ENCODE measurements at places on chromosomes 2 and 18.

DNA sequence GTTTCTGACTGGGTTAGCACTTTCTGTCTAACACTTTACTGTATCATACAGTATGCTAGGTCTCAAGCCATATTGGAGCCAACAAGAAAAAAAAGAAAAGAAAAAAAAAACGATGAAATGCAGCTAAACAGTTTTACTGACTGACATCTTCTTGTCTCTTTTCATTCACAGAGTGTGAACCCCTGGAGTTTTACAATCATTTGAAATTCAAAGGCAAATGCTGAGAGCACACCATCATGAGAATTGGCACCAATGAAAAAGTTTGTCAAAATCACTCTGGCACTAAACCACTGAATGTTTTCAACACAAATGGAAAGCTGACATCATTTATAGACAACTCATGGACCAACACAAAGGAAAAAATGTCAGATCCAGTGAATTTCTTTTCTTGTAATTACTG lies 513.3 kb downstream of the LRRTM4 start:
- no peak for DNase-seq

DNA sequence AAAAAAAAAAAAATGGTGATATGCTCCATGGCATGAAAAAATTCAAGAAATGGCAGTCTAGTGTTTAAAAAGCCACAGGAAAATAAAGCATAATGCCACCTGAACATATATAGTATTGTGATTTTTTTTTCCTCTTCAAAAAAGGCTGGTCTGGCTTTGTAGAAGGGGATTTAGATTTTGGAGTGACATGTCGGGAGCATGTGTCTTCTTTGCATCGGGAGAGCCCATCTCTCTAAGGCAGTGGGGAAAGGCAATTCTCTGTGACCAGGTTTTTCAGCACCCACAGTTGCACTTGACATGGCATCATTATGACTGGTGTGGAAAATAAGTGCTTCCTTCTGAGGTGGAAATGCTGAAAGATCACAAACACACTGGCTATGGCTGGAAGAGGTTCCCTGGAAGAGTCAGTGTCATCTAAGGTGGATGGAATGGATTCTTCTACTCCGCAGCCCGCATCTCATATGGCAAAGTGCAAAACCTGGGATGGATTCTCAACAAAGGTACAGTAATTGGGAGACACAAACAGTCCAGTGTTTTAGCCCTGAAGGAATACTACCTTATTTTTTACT lies 172.5 kb downstream of the AGAP1 start:
- no peak for DNase-seq

DNA sequence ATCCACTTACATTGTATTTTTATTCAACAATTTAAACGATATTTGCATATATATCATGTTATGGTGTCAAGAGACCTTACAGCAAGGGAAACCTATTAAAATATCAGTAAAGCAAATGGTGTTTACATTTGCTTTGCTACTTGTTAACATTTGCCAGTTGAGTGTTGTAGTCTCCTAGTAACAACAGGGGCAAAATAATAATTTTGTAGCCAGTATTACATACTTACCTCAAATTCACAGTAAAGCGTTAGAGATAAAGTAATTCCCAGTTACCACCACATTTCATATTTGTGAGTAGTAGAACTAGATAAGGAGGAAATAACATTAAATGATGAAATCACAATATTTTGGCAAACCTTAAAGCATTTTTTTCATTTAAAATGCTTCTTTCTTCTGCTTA lies 71.3 kb downstream of the FASTKD2 start:
- no peak for DNase-seq

DNA sequence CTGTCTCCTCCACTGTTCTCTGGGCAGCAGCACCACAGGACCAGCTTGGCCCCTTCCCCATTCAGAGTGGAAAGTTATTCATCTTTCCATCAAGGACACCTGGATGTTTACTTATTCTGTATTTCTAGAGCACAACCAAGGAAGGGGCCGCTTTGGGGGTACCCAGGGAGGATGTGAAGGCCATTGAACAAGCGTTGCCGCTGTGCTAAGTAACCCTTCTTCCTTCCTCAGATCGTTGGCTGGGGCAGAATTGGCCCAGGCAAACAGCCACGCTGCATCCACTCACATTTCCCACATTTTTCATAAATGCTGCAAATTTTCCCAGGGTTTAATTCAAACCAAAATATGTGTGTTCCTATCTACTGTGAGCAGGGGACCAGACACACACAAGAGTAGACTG lies 76.2 kb upstream of the NPAS2 start:
- DNase-seq: no peak

GRCh38 chr18:62944454-62944853 lies 229.1 kb downstream of the PHLPP1 start:
- DNase-seq: no peak

- no peak for DNase-seq
Observed at GRCh38 chr2:38692636-38693318, 26.9 kb downstream of the GALM start.

GRCh38 chr2:45788401-45788800 lies 136.9 kb downstream of the PRKCE start:
- DNase-seq: no peak

- DNase-seq: no peak
Observed at GRCh38 chr2:220552790-220553535, 925.5 kb downstream of the SLC4A3 start.

- DNase-seq: no peak
Observed at GRCh38 chr2:121849236-121849635, 93.8 kb downstream of the TSN start.

DNA sequence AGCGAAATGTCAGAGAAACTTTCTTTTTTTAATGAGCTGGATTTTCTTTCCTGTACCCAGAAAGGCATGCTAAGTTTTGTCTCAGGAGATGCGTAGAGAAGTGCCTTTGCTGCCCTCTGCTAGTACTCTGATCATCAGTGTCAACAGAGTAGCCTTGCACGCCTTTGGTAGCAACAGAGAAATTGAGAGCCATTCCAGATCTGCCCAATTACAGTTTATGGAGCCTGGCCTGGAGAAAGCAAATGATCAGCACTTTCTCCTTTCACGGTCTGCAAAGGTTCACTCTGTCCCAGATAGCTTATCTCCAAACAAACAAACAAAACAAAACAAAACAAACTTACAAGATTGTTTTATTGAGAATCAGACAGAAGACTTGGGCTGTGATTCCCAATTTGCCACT lies 792.8 kb upstream of the PIK3C3 start:
- no peak for DNase-seq

DNA sequence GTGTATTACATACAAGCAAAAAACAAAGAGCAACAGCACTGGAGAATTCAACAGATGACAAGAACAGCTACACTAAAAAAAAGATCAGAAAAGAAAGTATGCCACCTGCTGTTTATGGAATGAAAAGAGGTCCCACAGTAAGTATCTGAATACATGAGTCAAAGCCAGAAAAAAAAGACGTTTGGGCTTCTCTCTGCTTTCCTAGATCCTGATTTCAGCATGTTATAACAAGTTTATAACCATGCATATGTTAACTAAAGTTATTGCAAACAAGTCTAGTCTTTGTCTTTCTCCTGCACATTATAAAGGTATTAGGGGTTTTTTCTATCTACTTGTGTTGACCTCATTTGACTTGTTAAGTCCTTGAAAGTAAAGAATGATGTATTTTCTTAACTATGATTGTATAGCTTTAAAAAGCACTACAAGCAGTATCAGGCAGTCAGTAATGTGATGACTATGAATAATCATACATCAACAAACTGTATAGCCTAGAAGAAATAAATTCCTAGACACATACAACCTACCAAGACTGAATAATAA lies 108.5 kb upstream of the COL5A2 start:
- DNase-seq: no peak

DNA sequence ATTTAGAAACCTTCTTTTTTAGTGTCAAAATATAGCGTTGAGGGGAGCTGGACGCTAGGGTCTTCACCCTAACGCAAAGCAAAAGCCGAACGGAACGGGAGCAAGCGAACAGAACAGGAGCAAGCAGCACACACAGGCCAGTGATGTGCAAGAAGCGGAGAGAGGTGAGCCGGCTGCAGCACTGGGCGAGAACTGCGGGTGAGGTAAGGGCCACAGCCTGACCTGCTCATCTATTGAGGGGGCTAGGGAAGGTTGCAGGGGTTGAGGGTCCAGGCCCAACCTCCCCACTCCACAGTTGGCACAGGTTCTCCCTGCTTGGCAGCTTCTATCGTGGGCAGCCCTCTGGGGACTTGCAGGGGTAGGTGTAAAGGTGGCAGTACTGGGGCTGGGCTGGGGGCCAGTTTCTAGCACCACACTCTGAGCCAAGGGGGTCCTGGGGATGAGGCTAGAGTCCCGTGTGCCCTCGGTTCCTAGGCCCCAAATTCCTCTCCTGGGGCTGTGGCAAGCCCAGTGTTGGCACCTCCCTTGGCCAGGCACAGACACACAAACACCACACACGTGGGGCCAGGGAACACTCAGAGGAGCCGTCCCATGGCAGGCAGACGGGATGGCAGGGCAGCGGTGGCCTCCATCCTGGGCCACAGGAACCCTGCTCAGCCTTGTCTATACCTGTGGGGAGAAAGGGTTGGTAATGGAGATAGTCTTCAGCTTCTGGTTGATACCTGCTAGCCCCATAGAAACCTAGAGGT lies 1.2 kb upstream of the ABCB6 start:
- no peak for DNase-seq

DNA sequence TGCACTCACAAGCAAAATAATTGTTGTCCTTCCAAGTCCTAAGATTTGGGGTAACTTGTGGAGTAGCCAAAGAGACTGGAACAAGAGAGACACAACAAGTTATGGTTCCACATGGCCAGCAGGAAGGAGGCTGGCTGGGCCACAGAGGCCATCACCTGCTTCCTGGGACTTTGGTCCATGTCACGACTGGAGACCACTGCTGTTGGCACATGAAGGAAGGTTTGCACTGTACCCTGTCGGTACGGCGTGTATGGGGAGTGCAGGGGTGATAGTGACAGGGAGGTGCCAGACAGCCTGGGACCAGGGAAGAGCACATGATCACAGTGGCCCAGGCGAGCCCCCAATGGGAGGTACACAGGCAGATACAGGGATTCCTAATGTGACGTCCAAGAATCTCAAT lies 15.5 kb downstream of the SLC66A2 start:
- no peak for DNase-seq

DNA sequence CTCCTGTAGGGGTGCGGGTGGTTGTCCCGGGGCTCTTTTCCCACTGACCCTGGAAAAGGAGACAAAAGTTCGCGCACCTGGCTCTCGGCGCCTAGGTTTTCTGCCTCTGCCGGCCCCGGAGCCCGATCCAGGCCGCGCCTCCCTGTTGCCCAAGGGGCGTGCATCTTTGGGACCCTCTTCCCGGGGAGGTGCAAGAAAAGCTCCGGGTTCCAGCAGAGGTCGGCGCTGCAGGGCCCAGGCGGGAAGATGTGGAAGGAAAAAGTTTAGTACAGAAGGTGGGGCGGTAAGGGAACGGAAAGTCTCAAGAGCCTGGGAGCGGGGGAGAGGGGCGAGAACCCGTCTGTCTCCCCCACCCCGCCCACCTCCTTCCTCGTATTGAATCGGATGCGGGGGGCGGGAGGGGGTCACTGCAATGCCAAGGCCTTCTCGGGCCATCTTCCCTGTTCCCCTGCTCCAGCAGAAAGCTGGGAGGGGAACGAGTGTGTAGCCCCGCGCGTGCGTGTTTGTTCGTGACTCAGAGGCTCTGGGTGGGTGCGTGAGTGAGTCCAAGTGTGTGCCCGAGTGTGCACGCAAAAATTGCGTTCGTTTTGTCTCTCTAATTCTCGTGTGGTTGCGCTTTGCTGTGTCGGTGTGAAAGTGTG lies 6.3 kb upstream of the EN1 start:
- no peak for DNase-seq

DNA sequence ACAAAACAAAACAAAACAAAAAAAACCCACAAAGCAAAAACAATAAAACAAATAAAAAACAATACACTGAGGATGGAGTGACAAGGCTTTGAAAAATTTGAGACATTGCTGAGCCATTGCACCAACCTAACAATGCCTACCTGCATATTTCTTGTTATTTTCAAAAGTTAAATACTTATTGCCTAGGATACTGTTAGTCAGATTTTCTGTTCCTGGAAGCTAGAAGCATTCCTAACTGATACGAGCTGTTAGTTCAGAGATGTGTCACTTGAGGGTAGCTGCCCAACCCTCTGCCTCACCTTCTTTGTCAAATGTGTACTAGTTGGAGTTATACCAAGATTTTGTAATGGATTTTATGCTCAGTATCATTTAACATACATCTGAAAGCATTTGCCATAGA lies 187.2 kb downstream of the TXNL1 start:
- DNase-seq: no peak

GRCh38 chr2:567865-568638 lies 109.2 kb downstream of the TMEM18 start:
- no peak for DNase-seq

DNA sequence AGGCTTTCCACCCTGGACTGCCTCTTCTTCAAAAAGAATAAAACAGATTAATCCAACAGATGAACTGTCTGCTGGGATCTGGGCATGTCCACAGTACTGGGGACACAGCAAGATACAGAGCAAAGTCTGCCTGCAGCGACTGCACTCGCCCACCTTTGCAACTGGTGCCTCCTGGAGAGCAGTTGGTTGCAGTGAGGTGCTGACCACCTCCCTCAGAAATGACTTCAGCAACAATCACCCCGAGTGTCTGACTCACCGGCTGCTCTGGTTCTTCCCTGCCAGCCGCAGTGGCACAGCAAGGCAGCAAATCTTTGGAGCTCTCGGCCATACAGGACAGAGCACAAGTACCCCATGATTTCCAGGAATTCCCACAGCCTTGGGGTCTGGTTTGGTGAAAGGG lies 179.7 kb downstream of the ANAPC1 start:
- no peak for DNase-seq
